ENCODE measurements at places on chromosomes 1 and 21.

DNA sequence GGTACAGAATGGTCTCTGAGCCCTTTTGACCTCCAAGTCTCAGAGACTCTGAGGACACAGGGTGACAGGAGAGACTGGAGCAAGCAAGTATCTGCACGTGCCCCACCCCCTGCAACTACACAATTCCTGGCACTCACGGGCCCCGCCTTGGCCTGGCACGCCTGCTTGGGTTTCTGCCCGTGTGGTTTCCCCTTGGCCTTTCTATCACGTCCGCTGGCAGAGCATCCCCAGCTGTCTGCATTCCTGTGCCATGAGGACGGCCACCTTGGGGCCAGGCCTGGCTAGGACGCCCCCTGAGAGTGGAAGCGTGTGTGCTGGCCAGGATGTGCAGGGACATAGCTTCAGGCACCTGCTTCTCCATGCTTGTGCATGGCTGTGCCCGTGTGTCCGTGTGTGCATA lies 14.3 kb upstream of the EDN2 start:
- DNase-seq = no peak

- no peak for DNase-seq
Observed at GRCh38 chr21:34266351-34266750, 97.5 kb upstream of the KCNE2 start.

DNA sequence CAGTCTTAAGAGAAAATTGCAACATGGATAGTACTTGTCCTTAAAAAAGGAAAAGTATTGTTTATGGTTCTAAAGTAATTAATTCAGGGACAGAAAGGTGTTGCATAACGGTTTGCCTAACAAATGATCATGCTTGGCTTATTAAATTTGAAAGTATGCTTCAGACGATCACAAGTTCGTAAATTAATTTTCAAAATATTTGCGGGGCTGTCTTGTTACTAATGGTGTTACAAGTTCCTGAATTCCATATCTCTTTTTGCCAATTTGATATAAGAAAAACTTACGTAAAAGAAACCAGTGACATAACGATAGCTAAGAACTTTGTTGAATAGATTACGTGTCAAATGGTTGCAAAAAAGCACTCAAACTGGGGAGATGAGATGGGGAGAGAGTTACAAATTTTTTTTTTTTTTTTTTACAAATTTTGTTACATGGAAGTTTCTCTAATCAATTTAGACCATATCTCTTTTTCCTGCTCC lies 1.3 kb downstream of the AGO3 start:
- no peak for DNase-seq

GRCh38 chr1:78143673-78144072 lies 97.9 kb downstream of the GIPC2 start:
- DNase-seq = no peak

- no peak for DNase-seq
Observed at GRCh38 chr1:1073743-1074587, at the start of gene RNF223. RNF223 (minus strand) TSS chr1:1074306; CDS start chr1:1072566, 1,740 bp downstream.

- DNase-seq = no peak
Observed at GRCh38 chr1:86695400-86695799, 9.0 kb upstream of the SH3GLB1 start.

DNA sequence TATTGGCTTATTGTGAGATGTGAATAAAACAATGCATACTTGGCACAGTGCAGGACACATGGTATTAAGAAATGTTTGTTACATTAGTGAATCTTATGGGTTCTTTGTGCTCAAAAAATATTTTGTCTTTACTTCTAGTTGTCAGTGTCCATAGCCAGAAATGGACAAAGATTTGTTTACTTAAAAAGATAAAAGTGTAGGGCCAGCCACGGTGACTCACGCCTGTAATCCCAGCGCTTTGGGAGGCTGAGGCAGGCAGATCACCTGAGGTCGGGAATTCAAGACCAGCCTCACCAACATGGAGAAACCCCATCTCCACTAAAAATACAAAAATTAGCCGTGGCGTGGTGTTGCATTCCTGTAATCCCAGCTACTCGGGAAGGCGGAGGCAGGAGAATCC lies 654.6 kb upstream of the NEGR1 start:
- DNase-seq = no peak

GRCh38 chr21:42463861-42464515 lies 32.0 kb downstream of the RSPH1 start:
- peak; percentile 57 for DNase-seq

GRCh38 chr1:116513956-116514355 lies 56.9 kb downstream of the CD58 start:
- DNase-seq = no peak

DNA sequence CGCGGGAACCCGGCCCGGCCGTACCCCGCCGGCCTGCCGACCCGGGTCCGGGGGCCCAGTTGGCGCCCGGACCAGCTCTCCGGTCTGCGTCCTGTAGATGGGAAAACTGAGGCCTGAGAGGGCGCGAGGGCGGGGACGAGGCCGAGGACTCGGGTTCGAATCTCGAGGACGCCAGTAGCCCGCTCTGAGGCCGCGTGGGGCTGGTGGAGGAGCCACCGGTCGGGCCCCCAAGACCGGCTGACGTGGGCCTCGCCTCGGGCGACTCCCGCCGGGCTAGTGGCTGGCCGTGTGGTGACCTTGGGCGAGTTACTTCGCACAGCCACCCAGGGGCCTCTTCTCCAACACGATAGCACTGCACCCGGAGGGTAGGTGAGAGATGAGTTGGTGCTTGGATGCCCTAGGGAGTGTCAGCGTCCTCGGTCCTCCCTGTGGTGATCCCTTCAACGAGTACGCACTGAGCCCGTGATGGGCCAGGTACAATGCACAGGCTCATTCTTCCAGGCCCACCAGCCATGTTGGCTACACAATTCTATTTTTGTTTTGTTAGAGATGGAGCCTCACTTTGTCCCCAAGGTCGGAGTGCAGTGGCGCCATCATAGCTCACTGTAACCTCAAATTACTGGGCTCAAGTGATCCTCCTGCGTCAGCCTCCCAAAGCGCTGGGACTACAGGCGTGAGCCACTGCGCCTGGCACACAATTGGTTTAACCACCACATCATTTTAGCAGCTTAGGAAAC lies 404 bp upstream of the SCMH1 start:
- no peak for DNase-seq

DNA sequence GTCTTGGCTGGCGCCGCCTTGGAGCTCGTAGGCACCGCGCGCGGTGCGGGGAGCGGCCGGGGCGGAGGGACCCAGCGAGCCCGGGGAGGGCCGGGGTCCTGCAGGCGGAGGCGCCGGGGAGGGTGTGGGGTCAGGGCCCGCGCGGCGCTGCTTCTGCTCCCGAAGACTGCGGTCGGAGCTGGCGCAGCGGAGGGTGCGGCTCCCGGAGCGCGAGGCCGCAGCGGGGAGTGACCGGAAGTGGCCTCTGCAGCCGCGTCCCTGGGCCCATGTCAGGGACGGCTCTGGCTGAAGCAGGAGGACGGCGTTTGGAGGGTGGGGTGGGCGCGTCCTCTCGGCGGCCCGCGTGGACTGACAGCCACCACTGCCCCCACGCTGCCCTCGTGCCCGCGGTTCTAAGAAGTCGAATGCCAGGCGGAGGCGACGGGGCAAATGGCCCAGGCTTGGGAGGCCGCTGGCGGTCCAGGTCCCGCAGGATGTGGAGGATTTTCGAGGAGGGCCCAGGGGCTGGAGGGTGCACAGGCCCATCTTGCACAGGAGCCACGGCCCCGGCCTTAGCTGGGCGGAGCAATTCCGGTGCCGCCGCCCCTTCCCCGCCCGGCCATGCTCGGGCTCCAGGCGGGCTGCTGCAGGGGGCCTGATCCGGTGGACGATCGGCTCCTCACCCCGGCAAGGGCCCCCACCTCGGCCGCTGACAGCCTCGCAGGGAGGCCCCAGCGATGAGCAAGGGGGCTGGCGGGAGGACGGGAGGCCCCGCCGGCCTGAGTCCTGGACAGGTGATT lies 7.7 kb upstream of the ZNF669 start:
- no peak for DNase-seq

- DNase-seq = no peak
Observed at GRCh38 chr1:165954940-165955339, 127.5 kb downstream of the UCK2 start.

DNA sequence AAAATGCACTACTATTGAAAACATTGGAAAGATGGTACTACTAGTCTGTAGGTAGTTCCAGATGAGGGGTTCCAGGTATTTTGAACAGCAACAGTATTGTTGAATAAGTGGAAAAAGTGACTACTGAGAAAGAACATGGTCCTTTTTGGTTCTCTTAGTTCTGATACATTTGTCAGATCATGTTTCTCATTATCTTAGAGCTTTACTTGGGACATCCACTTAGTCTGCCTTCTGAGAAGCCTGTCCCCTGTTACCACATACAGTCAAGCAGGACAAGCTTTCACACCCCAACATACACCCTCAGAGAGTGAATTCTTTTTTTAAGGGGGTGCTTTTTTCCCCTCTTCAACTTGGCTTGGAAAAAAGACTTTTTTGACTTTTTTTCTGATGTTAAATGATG lies 41.0 kb upstream of the MACF1 start:
- DNase-seq = no peak

DNA sequence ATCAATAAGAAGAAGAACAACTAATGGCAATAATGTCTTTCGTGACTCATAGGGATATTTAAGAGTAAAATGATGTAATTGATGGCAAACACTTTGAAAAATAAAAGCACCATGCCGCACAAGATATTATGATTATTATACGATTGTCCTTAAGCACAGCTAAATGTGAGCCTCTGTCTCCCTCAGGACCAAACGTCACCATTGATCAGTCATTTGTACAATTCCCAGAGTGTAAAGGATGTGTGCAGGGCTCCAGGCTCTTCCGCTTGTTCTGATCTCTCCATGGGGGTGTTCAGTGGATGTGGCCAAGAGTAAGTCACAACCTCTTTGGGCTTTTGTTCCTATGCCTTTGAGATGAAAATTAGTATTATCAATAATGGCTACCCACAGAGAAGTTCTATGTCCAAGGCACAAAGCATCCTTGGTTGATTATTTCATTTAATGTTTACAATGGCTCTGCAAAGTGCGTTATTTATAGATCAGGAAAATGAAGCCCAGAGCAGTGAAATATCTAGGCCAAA lies 17.7 kb upstream of the C1orf87 start:
- DNase-seq = no peak

DNA sequence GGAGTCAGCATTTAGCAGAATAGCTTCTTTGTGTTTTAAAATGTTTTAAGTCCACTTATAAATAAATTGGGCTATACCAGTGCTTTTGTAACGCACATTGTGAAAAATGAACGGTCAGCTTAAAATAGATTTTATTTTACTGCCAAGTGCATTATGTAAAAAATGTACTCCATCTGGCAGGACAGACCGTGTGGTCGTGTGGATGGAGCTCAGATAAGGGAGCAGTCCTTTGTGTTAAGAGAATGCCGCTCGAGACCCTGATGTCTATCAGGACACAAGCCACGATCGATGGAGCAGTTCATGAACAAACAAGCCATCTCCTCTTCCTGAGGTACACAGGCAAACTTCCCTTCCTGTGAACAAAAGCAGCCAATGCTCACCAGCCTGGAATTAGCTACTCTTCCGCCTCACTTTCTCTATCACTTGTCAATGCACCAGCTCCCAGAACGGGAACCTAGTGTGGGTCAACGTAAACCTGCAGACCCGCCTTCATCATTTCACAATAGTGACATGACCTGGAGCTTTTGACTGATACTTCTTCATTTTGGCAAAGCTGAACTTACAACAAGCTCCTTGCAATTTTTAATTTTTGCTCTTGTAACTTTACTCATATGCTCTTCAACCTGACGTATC lies 243.5 kb downstream of the TGFB2 start:
- no peak for DNase-seq

GRCh38 chr1:239815074-239815473 lies 276.6 kb upstream of the FMN2 start:
- DNase-seq = no peak

DNA sequence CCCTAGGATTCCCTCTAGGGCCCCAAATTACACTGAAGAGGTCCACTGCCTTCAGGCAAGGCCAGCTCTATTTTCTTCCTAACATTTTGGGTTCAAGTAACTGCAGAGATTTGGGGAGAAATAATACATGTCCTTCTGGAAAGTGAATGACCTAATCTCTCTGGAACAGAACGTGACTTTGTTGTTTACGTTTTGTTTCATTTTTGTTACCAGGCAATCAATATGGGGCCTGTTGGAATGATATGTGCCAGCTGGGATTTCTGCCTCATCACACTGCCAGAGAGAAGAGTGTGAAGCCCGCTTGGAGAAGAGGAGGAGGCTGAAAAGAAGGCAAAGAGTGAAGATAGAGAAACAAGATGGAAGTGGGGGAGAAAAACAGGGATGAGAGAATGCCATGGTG lies 116.7 kb downstream of the FASLG start:
- no peak for DNase-seq

DNA sequence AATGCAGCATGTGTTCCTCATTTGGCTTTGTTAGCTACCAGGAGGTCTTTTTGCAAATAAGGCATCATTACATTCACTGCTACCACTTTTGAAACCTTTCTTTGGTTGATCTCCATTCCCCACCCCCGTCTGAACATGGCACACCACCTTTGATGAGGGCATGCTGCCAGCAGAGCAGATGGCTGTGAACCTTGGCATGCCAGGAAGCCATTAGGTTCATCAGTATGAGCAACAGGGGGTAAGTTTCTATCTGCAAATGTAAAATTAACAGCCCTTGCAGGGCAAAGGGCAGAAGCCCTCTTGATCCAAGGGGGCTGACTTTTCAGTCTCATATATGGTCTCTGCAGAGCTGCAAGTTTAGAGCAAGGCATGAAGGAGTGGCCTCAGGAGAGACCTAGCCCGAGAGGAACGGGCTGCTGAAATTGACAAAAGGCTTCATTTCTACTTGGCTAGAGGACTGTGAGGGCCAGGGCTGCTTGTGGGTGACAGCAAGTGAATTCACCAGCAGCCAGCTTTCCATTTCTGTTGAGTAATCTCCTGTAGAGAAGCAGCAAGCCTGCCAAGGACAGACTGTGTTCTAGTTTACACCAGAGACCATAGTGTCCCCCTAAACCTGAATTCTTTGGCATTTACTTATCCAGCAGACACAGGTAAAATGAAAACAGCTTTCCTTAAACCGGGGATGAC lies 127.9 kb downstream of the ZNF326 start:
- DNase-seq = no peak

- DNase-seq = no peak
Observed at GRCh38 chr1:147245129-147245528, 2.6 kb downstream of the CHD1L start.

- DNase-seq = peak; percentile 34
Observed at GRCh38 chr1:31723828-31724359, 20.1 kb upstream of the COL16A1 start.

GRCh38 chr1:234956821-234957329 lies 171.8 kb downstream of the TOMM20 start:
- no peak for DNase-seq

DNA sequence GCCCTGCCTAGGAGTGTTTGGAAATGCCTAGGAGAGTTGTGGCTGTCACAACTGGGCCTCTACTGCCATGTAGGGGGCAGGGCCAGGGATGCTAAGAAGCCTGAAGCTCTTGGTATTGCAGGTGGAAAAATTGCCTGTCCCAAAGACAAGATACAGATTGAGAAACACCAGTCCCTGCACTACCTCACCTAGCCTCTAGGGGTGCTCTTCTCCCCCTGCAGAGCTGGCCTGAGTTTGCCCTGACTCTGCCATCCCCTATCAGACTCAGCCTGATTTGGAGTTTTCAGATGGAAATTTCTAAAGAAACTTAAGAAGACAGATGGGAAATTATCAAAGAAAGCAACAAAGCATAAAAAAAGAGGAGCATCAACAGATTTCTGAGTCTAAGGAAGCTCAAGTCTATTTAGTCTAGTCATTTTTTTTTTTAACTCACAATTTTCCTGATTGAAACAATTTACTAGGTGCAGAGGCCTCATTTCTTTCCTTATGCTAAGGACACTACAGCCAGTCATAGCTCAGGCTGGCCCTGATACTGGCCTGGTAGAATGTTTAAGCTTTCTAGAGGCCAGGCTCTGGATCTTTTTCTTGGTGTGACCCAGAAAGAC lies 61.4 kb upstream of the LRRN2 start:
- peak; percentile 44 for DNase-seq

Data from activated gamma-delta T cell treated with Interleukin-2 at 50 U/mL for 16 hours (primary cell).